NAMALWA (cell line): ENCODE measurements at places on chromosomes 7 and 10.

DNA sequence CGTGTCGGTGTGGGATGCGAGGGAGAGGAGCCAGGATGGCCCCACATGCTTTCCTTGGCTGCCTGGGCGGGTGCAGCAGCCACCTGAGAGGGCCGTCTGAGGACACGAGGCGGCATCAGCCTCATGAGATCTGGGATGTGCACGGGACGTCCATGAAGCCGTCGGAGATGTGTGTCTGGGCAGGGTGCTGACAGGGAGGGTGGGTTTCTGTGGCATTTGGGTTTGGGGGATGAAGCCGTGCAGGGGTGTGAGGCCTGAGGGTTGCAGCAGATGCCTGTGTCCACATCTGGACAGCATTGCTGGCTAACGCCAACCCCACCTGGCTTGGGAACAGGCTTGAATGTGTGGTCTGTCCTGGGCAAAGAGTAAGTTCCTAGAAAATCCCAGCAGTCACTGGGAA, 179.5 kb downstream of the DNAJB6 start:
- no peak for DNase-seq

DNA sequence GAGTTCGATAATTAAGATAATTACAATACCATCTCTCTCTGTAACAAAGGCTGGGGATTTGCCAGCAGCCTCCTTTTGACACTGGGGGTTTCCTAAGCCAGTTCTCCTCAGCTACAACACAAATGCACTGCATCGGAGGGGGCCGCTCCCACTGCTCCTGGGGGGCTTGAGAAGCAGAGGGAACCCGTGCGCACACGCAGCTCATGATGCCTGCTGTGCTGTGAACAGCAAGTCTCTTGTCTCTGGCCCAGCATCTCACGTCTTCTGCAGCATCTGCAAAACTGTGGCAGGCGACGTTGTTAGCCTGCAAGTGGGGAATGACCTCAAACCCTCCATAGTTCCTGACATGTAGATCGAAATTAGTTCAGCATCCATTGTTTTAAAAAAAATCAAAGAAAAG, 5.5 kb downstream of the VIPR2 start:
- no peak for DNase-seq

DNA sequence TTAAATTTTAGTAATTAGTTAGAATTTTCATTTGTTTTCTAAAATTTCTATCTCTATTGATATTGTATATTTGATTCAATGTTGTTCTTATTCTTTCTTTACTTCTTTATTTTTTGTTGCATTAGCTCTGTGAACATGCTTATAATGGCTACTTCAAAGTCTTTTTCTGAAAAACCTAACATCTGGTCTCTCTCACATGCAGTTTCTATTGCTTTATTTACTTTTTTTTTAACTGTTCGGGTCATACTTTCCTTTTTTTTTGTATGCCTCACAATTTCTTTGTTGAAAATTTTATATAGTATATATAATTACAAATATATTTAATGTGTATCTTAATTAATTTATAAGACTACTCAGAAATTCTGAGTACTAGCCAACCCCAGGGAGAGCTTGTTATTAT, 52.1 kb upstream of the PLXDC2 start:
- DNase-seq, result no peak

- no peak for DNase-seq
Measured at GRCh38 chr7:54664235-54665228, 94.5 kb downstream of the SEC61G start.

DNA sequence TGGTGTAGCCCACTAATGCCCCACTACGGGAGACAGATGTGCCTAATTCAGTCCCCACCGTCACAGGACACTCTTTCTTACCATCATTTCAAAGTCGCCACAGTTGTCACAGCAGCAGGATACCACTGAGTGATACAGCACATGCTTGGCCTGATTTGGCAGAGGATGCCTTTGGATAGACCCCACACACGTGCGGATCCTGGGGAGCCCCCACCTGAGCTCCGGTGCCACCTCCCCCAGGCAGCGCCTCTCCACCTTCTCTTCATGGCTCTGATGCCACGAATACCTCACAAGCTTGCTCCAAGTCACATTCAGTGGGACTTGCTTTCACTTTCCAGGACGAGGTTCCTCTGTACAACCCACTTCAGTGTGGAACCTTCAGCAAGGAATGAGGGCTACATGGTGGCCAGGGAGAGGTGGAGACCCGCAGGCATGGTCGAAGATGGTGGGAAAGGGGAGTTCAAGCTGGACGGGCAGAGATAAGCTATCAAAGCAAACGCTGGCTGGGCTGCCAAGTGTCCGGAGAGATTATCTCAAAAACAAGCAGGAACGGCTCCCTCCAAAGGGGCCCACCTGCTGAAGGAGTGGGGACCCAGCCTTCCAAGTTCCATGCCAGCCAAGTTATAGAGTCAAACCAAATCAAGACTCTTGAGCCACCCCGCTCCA, 107.4 kb downstream of the ZRANB1 start:
- DNase-seq, result no peak

DNA sequence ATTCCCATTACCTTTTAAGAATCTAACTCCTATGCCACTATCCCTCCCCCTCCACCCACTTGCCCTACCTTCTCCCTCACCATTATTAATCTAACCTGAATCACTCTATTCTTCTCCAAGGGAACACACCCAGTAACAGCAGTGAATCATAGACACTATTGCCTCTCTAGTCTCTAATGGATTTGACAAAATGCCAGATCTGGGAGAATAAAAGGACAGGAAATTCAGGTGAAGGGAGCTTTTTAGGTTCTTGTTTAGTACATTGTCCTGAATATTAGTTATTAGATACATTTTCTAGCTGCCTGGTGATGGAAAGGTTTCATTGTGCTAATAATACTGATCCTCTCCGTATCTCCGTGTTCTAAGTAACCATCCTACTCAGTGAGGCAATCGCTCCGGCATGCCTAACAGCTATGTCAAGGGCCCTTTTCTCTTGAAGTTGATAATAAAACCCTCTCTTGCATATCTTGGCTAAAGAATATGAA, 4.1 kb upstream of the SFR1 start:
- DNase-seq, result no peak

DNA sequence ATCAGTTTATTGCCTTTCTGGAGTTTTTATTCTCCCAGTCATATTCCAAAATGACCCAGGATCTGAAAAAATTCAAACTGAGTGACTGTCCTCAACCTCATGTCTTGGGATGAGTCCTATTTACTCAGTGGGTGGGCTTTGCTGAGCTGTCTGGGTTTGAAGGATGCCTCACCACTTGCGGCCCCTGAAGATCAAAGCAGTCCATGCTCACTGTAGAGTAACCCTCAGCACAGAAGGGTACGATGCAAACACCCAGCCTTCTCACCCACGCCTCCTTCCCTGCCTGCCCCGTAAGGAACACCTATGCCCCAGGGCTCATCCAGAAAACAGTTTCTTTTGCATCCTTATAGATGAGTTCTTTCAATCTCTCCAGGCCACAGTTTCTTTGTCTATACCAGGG, 42.2 kb upstream of the GRB10 start:
- no peak for DNase-seq

DNA sequence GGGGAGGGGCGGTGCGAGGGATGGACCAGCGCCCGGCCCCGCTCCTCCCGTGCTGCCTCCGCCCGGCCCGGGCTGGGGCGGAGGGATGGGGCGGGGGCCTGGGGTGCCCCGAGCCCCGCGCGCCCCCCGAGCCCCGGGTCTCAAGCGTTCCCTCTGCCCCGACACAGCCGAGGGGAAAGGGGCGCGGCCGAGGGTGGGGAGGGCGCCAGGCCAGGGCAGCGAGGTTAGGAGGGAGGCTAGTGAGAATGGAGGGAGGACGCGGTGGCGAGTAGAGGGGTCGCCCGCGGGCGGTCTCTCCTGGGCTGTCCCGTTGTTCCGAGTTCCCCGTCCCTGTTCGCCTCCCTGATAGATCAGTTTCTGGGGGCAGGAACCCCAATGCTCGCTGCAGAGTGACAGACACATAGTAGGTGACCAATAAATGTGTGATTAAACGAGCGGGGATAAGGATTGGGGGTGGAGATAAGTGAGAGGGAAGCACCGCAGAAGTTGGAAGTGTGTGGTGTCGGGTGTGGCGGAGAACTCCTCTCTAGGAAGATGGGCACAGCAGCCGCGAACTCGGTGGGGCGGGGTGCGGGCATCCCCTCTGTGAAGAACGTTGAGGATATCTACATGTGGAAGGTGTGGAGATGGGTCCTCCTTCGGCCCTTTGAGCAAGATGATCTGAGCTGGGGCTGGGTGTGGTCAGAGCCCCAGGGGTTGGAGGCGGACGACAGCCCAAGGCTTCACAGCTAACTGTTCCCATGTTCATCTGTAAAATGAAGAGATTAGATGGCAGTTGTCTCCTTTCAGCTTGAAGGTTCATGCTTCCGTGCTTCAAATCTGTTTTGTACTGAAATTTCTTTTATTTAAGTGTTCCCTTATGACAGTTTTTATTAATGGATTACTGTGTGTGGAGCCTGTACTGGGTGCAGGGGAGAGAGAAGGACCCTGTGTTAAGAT, 580 bp downstream of the ZNF775 start:
- DNase-seq, result peak; percentile 58

DNA sequence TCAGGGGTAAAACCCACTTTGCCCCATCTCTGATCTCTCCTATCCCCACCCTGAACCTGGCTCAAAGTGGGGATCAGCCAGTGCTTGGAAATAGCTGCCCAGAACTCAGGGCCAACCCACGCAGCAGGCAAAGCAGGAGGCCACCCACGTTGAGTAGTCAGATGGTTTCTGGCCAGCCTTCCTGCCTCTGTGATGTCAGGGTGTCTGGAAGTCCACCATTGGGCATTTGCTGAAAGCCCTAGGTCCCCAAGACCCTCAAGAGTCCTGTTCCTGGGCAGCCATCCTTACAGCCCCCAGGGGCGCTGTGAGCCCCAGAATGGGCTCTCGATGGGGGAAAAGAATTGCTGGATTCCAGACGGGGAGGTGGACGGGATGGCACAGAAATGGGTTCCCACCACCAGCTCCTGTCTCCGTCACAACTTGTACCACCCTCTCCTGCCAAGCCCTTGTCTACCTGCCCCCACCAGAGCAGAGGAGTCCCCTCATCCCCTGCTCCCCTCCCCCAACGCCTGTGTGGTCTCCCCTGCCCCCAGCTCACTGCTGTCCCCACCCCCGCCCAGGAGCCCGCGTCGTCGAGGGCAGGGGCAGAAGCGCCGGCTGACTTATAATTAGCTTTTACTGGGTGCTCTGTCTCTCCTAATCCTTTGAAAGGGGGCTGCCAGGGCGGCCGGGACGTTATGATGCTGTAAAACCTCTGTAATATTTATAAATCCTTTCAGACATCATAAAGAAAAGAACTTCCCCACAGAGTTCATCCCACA, 3.9 kb downstream of the MYL10 start:
- no peak for DNase-seq

GRCh38 chr10:70331486-70332268, 47.9 kb upstream of the NPFFR1 start:
- DNase-seq, result peak; percentile 86

- DNase-seq, result no peak
Measured at GRCh38 chr7:13077466-13077865, 390.0 kb downstream of the ARL4A start.

DNA sequence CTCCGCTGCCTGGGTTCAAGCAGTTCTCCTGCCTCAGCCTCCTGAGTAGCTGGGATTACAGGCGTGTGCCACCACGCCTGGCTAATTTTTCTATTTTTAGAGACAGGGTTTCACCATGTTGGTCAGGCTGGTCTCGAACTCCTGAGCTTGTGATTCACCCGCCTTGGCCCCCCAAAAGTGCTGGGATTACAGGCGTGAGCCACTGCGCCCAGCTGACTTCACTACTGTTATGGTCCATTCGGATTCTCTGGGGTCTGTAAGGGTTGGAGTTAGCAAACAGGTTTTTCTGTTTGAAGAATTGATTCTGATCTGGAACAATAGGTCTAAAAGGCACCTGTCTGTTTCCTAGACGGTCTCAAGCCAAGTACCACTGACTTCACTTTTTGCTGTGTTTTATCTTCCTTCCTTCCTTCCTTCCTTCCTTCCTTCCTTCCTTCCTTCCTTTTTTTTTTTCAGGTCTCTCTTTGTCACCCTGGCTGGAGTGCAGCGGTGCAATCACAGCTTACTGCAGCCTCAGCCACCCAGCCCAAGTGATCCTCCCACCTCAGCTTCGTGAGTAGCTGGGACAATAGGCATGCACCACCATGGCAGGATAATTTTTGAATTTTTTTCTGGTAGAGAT, 192.2 kb downstream of the CAMK1D start:
- DNase-seq, result no peak

DNA sequence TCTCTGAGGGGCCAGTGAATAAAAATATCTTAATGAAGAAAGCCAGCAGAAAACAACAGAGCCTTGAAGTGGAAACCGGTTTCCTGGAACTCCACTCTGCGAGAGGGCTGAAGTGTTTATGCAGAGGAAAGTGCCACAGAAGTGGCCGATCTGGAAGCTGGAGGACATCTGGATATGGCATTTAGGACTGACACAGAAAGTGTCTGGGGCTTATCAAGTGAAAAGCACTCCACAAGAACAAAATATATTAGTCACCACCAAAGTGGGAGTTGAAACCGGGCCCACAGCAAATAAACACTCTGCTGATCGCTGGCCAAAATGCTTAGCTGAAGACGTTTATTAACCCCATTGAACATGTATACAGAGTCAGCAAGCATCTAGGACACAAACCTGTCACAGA, 7.8 kb downstream of the NOD1 start:
- DNase-seq, result no peak

GRCh38 chr10:31607481-31607880, 288.5 kb downstream of the ZEB1 start:
- DNase-seq, result no peak

DNA sequence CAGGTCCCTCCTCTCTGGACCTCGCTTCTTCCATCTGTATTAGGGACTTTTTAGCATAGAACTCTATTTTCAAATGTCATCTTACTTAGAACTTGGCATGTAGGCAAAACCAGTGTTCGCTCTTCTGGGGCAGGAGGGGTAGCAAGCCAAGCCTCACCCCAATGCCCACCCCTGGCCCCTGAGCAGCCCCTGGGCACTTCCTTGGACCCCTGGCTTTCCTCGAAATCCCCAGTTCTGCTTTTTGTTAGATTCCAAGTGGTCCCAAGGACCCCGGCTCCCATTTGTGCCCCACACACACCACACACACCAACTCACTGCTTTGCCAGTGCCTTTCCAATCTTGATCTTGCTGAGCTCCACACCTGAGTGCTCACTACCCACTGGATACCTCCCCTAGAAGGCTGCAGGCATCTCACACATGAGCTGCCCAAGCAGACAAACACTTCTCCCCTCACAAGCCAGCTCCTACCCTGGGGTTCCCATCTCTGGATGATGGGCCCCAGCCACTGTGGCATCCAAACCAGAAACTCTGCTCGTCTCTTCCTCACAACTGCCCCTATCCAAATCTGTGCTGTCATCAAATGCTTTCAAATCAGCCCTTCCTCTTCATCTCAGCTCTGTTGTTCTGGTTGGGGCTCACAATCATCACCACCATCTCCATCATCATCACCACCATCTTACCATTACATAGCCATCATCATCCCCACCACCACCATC, 167.9 kb upstream of the ZMIZ1 start:
- no peak for DNase-seq

GRCh38 chr7:1103789-1104515, 16.0 kb downstream of the GPER1 start:
- no peak for DNase-seq
